ENCODE measurements at places on chromosomes 6 and 20.

GRCh38 chr20:38550274-38550673 is 30.7 kb upstream of the ADIG start:
- H3K4me3 ChIP-seq = no peak overlapping the region
- no peak overlapping the region for H3K27ac ChIP-seq
- H3K27me3 ChIP-seq = no peaks in the 10 kb centered on the region
- no peak for DNase-seq
- no peaks in the 10 kb centered on the region for H3K4me1 ChIP-seq

- peak overlapping the region; percentile 69 for H3K4me3 ChIP-seq
- no peak for DNase-seq
- H3K27me3 ChIP-seq = no peaks in the 10 kb centered on the region
- H3K36me3 ChIP-seq = no peaks in the 10 kb centered on the region
- H3K4me1 ChIP-seq = no peaks in the 10 kb centered on the region
Observed at GRCh38 chr6:29626948-29627754, 5.8 kb downstream of the GABBR1 start.

DNA sequence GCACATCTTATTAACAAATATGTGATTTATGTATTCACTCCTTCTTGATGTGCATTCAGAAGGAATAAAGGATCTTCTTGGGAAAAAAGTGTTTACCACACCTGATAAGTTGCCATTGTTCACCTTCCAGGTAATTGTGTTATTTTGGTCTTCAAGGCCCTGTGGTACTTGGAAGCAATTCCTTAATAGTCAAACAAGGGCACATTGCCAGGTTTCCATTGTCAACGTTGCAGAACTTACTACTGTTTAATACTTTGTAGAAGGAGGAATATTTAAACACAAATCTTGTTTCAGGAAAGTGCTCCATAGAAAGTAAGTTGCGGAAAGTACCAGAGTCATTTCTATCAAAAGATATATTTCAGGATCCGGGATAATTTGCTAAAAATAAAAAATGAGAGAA is 129.5 kb upstream of the SGK1 start:
- H3K4me3 ChIP-seq = no peak overlapping the region
- no peak overlapping the region for H3K27ac ChIP-seq
- H3K36me3 ChIP-seq = no peaks in the 10 kb centered on the region
- no peaks in the 10 kb centered on the region for H3K4me1 ChIP-seq

DNA sequence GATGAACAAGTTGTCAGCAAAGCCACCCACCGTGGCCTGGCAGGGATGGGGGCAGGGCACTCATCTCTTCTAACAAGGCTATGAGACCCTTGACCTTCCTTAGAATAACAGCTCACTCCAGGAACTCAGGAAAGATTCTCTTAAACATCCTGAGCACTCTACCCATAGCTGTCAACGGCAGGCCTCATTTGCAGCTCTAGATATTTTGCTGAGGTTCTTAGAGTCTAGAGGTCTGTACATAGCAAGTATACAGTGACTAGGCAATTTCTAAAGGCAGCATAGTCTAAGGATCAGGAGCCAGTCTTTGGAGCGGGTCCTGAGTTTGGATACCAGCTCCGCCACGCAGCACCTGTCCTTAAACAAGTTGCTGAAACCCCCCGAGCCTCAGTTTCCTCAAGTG is 11.7 kb downstream of the TRERF1 start:
- H3K4me3 ChIP-seq = no peak overlapping the region
- H3K36me3 ChIP-seq = no peaks in the 10 kb centered on the region
- no peaks in the 10 kb centered on the region for H3K27me3 ChIP-seq

DNA sequence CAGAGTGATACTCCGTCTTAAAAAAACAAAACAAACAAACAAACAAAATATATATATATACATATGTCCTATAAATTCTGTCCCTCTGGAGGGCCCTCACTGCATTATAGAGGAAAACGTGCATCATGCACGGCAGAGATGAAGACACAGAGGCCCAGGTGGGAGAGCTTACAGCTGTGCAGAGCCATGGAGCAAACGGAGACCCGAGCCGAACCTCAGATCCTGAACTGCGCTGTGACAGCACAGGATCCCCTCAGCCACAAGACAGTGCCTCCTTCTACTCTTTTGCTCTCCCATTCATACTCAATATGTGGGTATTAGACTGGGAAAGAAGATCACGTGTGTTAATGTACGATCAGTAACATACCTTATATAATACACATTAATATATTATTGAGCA is 81.6 kb downstream of the ZNF217 start:
- no peak overlapping the region for H3K27ac ChIP-seq
- H3K36me3 ChIP-seq = no peaks in the 10 kb centered on the region
- H3K27me3 ChIP-seq = no peaks in the 10 kb centered on the region
- no peak overlapping the region for H3K4me3 ChIP-seq

- no peaks in the 10 kb centered on the region for H3K36me3 ChIP-seq
- no peak for DNase-seq
- H3K27ac ChIP-seq = no peak overlapping the region
- no peak overlapping the region for H3K4me3 ChIP-seq
- no peaks in the 10 kb centered on the region for H3K27me3 ChIP-seq
- no peaks in the 10 kb centered on the region for H3K4me1 ChIP-seq
Observed at GRCh38 chr6:27161946-27162603, 85.4 kb upstream of the PRSS16 start.

DNA sequence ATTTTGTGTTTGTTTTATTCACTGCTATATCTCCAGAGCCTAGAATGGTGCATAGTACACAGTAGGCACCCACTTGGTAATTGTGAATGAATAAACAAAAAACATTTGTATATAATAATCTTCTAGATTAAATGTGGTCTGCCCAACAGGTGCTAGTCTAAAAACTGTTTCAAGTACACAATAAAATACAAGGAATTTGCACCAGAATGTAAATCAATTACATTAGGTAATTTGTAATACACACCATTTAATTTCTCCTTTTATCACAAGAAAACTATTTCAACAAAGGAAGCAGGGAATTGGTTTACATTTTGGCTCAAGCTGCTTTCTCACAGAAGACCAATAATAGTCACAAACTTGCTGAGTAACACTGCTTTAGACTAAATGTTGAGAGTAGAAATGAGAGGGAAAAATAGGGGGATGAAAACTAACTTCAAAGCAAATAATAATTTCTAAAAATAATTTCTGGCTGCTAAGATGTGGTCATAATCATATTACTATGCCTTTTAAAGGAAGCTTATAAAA is 22.1 kb downstream of the RUNX2 start:
- H3K27me3 ChIP-seq = no peaks in the 10 kb centered on the region
- no peak overlapping the region for H3K27ac ChIP-seq
- no peaks in the 10 kb centered on the region for H3K4me1 ChIP-seq
- no peak overlapping the region for H3K4me3 ChIP-seq
- no peaks in the 10 kb centered on the region for H3K36me3 ChIP-seq

DNA sequence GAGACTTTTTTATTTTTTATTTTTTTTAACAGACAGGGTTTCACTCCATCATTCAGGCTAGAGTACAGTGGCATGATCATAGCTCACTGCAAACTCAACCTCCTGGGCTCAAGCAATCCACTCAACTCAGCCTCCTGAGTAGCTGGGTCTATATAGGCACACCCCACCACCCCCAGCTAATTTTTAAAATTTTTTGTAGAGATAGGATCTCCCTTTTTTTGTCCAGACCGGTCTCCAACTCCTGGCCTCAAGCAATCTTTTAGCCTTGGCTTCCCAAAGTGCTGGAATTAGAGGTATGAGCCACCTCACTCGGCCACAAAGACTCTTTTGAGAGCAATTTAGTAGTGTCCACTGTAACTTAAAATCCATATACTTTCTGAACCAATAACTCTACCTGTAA is 103.3 kb upstream of the DST start:
- H3K4me3 ChIP-seq = no peak overlapping the region
- H3K27me3 ChIP-seq = no peaks in the 10 kb centered on the region
- DNase-seq = no peak
- H3K27ac ChIP-seq = no peak overlapping the region
- no peaks in the 10 kb centered on the region for H3K4me1 ChIP-seq

GRCh38 chr20:4835244-4836177 is 113.8 kb downstream of the PRND start:
- no peaks in the 10 kb centered on the region for H3K36me3 ChIP-seq
- H3K27me3 ChIP-seq = no peaks in the 10 kb centered on the region
- peak overlapping the region; percentile 70 for H3K27ac ChIP-seq
- H3K4me1 ChIP-seq = peaks cover 15% of the 10 kb centered on the region
- peak; percentile 86 for DNase-seq

DNA sequence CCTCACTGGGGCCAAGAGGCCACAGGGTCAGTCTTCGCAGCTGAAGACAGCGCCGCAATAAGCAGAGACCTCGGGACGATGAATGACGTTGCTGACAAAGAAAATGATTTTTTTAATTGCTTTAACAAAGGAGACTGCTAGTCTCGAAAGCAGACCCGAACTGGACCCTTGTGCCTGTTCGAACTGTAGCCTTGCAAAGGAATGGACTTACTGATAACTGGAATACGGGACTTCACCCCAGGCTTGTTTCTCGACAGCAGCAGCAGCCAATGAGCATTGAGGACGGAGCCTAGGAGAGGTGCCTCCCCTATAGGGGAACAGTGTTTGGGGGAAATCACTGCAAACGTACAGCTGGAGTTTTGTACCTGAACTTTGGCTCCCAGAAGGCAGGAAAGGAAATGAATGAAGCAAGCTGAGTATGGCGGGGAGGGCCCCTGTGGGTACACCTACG is 1.3 kb upstream of the TAF4 start:
- no peaks in the 10 kb centered on the region for H3K27me3 ChIP-seq
- DNase-seq = no peak
- H3K27ac ChIP-seq = peak overlapping the region; percentile 84
- no peaks in the 10 kb centered on the region for H3K36me3 ChIP-seq
- H3K4me3 ChIP-seq = peak overlapping the region; percentile 59

DNA sequence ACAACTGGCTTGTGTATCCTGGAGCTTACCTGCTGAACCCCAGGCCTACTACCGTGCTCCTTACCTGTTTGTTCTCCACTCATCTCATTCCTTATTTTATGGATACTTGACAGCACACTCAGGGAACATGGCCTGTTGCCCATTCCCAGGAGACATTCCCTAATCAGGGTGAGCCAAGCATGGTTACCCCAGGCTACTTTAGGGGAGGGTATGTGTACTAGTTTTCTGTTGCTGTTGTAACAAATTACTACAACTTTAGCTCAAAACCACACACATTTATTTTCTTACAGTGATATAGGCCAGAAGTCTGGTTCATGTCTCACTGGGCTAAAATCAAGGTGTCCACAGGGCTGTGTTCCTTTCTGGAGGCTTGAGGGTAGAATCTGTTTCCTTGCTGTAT is 15.0 kb upstream of the TRAM2 start:
- H3K27me3 ChIP-seq = no peaks in the 10 kb centered on the region
- H3K36me3 ChIP-seq = no peaks in the 10 kb centered on the region
- peaks cover 5% of the 10 kb centered on the region for H3K4me1 ChIP-seq
- H3K27ac ChIP-seq = no peak overlapping the region
- no peak overlapping the region for H3K4me3 ChIP-seq

- DNase-seq = no peak
- H3K27ac ChIP-seq = no peak overlapping the region
- H3K36me3 ChIP-seq = no peaks in the 10 kb centered on the region
- H3K27me3 ChIP-seq = no peaks in the 10 kb centered on the region
- no peaks in the 10 kb centered on the region for H3K4me1 ChIP-seq
- H3K4me3 ChIP-seq = no peak overlapping the region
Observed at GRCh38 chr20:40991181-40991889, 37.3 kb upstream of the TOP1 start.

GRCh38 chr6:48084201-48084600 is 26.8 kb downstream of the PTCHD4 start:
- DNase-seq = no peak
- no peak overlapping the region for H3K27ac ChIP-seq
- no peak overlapping the region for H3K4me3 ChIP-seq

DNA sequence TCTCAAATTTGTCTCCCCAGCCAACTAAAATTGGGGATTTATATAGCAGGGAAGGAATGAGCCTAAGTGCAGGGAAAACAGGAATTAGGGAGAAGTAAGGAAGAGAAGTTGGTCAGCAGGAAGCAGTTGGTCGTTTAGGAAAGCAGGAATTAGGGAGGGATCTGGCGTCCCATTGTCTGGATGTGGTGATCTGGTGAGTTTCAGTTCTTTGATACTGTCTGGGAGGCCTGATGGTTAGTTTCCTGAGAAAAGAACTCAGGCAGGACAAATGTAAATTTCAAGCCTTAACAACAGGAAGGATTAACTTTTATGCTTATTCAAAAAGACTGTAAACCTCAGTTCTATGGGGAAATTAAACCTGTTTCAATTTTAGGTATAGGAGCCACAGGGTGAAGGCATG is 116.2 kb upstream of the PRL start:
- no peaks in the 10 kb centered on the region for H3K36me3 ChIP-seq
- peak overlapping the region; percentile 57 for H3K27ac ChIP-seq
- no peak overlapping the region for H3K4me3 ChIP-seq
- H3K4me1 ChIP-seq = no peaks in the 10 kb centered on the region

DNA sequence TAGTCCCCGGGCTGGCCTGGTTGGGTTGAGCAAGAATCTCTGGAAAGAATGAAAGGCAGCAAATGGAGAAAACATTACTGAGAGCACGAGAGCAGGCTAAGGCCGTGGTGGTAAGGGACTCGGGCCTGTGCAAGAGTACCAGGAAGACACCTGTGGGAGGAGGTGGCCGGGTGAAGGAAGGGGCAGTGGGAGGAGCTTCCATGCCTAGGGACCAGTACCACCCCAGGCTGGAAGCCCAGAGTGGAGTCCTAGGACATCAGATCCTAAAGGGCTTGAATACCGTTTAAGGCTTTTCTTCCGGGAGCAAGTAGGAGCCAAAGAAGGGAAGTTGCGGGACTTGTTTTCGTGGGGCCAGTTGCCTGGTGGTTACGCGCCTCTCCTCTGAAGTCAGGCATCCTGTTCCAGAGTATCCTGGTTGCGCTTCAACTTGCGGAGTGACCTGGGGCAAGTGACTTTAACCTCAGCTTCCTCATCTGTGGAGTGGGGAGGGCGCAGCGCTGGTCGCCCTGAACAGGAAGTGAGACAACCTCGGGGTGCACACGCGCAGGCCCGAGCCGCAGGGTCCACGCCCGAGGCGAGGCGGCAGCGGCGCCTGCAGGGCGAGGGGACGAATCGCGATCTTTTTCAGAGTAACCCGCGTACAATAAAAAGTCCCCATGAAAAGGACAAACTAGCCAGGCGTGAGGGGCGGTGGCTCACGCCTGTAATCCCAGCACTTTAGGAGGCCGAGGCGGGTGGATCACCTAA is 1.1 kb upstream of the TPD52L2 start:
- H3K27me3 ChIP-seq = no peaks in the 10 kb centered on the region
- H3K36me3 ChIP-seq = no peaks in the 10 kb centered on the region
- H3K4me1 ChIP-seq = no peaks in the 10 kb centered on the region
- H3K27ac ChIP-seq = peak overlapping the region; percentile 83
- peak; percentile 77 for DNase-seq
- peak overlapping the region; percentile 46 for H3K4me3 ChIP-seq

- H3K27me3 ChIP-seq = no peaks in the 10 kb centered on the region
- no peak overlapping the region for H3K27ac ChIP-seq
- no peak for DNase-seq
Observed at GRCh38 chr20:8144282-8145245, 12.5 kb downstream of the PLCB1 start.

DNA sequence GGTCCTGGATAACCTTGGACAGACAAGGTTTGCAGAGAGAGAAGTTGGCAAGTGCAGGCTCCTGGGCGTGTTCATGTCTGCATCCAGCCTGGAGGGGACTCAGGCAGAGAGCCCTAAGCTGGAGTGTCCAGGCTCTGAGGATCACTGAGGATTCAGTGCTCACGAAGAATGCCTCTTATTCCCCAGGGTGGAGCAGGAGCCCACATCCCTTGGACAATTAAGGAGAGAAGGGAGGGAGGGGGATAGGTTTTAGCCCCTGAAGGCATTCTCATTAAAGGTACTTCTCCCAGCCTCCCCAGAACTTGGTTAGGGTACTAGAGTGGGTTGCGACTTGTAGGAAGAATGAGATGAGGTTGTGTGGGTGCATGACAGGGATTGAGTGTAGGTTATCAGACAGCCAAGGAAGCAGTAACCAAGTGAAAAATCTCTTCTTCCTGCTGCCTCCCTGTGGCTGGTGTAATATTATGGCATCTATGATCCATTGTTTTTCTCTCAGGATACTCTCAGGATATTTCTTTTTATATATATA is 680 bp downstream of the HLA-DPB1 start:
- peak overlapping the region; percentile 29 for H3K4me3 ChIP-seq
- no peak for DNase-seq
- H3K27me3 ChIP-seq = no peaks in the 10 kb centered on the region

Data from uterus (tissue), 4 donors.